Peyer's patch (tissue), 4 donors: ENCODE measurements at places on chromosomes 5 and 9.

- DNase-seq: no peak
- H3K4me3 ChIP-seq: no peak overlapping the region
- no peak overlapping the region for H3K27ac ChIP-seq
These were observed 2.0 kb upstream of the PTGR1 start for GRCh38 chr9:111601237-111602018.

- no peaks in the 10 kb centered on the region for H3K27me3 ChIP-seq
- no peak overlapping the region for H3K4me3 ChIP-seq
- H3K27ac ChIP-seq: no peak overlapping the region
These were observed 86.3 kb upstream of the ERBIN start for GRCh38 chr5:65840071-65840470.

DNA sequence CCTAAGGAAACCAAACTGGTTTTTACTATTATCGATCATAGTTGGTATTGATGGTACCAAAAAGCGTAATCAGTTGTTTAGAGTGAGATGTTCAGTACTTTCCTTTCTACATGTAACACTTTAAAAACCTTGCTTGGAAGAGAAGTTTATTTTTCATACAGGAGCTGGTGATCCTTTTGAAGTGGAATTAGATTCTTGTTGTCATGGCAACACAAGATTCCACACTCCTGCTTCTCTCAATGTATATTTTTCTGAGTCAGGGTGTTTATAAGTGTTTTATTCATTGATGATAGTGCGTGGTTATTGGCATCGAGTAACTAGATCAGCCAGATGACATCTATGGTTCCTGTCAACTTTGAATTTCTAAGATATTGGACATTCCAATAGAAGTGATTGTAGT is 181.1 kb upstream of the CHD1 start:
- no peak for DNase-seq
- H3K4me1 ChIP-seq: no peaks in the 10 kb centered on the region
- no peak overlapping the region for H3K27ac ChIP-seq
- H3K36me3 ChIP-seq: no peaks in the 10 kb centered on the region

- no peaks in the 10 kb centered on the region for H3K27me3 ChIP-seq
- H3K36me3 ChIP-seq: no peaks in the 10 kb centered on the region
- DNase-seq: no peak
- H3K4me3 ChIP-seq: no peak overlapping the region
- H3K27ac ChIP-seq: no peak overlapping the region
These were observed 311.7 kb downstream of the TRIM36 start for GRCh38 chr5:114857941-114858551.

DNA sequence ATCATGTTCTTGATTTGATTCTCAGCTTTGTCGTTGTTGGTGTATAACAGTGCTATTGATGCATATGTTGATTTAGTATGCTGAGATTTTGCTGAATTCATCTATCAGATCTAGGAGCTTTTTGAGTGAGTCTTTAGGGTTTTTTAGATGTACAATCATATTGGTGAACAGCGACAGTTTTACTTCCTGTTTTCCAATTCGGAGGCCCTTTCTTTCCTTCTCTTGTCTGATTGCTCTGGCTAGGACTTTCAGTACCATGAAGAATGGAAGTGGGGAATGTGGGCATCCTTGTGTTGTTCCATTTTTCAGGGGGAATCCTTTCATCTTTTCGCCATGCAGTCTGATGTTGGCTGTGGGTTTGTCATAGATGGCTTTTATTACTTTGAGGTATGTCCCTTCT is 100.4 kb downstream of the SGCD start:
- H3K4me1 ChIP-seq: no peaks in the 10 kb centered on the region
- DNase-seq: no peak
- H3K36me3 ChIP-seq: no peaks in the 10 kb centered on the region
- no peak overlapping the region for H3K27ac ChIP-seq
- no peaks in the 10 kb centered on the region for H3K27me3 ChIP-seq

GRCh38 chr9:33860200-33860871 is 43.4 kb downstream of the UBE2R2 start:
- no peak for DNase-seq
- H3K4me1 ChIP-seq: no peaks in the 10 kb centered on the region
- peaks cover 10% of the 10 kb centered on the region for H3K36me3 ChIP-seq
- H3K4me3 ChIP-seq: no peak overlapping the region
- no peaks in the 10 kb centered on the region for H3K27me3 ChIP-seq

- H3K27me3 ChIP-seq: no peaks in the 10 kb centered on the region
- no peaks in the 10 kb centered on the region for H3K4me1 ChIP-seq
- H3K4me3 ChIP-seq: no peak overlapping the region
- no peak overlapping the region for H3K27ac ChIP-seq
- H3K36me3 ChIP-seq: no peaks in the 10 kb centered on the region
- DNase-seq: no peak
These were observed 406.0 kb upstream of the KLF4 start for GRCh38 chr9:107895501-107896001.

DNA sequence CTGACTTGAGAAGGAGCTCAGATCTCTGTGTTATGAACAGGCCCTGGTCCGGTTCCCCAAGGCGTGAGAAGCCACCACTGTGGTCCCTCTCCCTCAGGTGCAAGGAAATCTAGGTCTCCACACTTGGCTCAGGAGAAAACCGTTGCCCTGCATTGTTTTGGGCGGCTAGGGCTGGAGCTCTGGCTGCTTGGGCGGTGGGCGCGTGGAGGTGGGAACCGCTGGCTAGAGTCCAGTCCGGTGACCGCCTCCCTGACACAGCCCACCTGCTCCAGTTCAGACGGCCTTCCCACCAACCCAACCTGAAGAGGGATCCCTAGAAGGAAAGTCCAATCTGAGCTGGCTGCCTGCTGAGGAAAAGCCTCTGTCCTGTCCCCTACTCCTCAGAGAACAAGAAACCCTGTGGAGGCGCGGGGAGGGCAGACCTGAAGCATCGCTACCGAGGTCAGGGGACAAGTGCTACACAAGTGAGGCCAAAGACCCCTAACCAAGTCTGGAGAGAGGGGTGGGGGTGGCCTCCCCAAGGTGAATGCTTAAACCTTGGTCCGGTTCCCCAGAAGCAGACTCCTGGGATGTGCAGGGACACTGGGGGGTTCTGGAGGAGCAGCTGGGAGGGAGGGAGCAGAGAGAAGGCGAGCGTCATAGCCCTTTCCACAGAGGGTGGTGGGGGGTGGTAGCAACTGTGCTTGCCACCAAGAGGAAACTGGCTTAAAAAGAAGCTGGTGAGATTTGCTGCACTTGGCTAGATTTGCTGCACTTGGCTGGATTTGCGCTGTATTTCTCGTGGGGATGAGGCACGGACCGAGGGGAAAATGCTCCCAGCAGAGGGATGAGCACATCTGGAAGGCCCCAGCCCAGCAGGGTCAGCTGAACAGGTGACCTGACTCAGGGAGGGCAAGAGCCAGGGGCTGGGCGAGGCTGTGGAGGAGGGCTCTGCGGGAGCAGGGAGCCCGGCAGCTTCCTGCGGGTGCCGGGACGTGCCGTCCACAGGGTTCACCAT is 65.2 kb downstream of the RAPGEF1 start:
- DNase-seq: no peak
- H3K4me3 ChIP-seq: peak overlapping the region; percentile 28
- H3K4me1 ChIP-seq: peaks cover 38% of the 10 kb centered on the region
- H3K27me3 ChIP-seq: no peaks in the 10 kb centered on the region

- H3K4me1 ChIP-seq: no peaks in the 10 kb centered on the region
- H3K27me3 ChIP-seq: no peaks in the 10 kb centered on the region
- no peak overlapping the region for H3K4me3 ChIP-seq
- no peaks in the 10 kb centered on the region for H3K36me3 ChIP-seq
- no peak overlapping the region for H3K27ac ChIP-seq
These were observed 24.7 kb upstream of the MTAP start for GRCh38 chr9:21777701-21778100.
